Foreskin keratinocyte (primary cell): ENCODE measurements at places on chromosomes 6 and 20. TPM values are rescaled to one million over a fixed set of nuclear protein-coding genes. Genes with fewer than 3 reads are reported as not detected.

Gene ANGPT4
- not detected in 2 replicates for total RNA-seq

Gene TTK
- total RNA-seq = 31.7 and 38.8 TPM in 2 replicates

Gene IL20RA
- 1.2 and 1.7 TPM in 2 replicates for total RNA-seq

Gene SLC13A3
- total RNA-seq = 3.1 and 5.1 TPM in 2 replicates

DNA sequence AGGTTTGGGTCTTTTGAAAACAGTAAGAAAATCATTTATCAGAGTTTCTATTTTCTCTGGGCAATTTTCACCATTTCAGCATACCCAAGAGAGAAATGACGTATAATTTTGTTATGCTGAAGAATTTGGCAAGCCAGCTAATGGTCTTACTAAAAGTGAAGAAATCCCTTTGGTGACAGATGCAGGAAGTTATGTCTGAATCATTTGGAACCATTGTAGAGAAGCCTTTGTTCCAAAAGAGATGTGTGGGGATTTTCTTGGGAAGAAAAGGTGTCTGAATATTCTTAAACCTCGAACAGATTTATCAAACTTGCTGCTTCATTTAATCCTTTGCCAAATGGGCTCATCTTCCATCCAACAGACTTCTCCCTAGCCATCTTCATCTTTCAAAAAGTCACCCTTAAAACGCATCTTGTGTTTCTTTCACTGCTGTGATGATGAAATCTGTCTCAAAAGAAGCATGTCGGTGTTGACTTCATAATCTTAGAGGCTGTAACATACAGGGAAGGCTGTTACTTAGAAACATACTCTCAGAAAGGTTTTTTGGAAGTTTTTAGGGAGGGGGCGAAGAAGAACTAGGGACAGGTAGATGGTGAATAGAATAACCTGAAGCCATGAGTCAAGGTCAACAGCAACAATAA, 39.5 kb downstream of the CITED2 start:
- peak; percentile 85 for DNase-seq

Gene NOTCH4
- 0.31 and 0.32 TPM in 2 replicates for total RNA-seq

Gene TRIM31
- total RNA-seq = 0.04 TPM in 1 of 2 replicates, not detected in the other

Gene ADGRF5
- total RNA-seq = 0.03 TPM in 1 of 2 replicates, not detected in the other

GRCh38 chr6:2714111-2714895, 36.4 kb downstream of the MYLK4 start:
- DNase-seq = peak; percentile 66

GRCh38 chr6:3209114-3210023, 18.1 kb downstream of the TUBB2B start:
- peak; percentile 98 for DNase-seq

- peak; percentile 18 for DNase-seq
These were observed 41.9 kb downstream of the HBS1L start for GRCh38 chr6:135012764-135013163.

DNA sequence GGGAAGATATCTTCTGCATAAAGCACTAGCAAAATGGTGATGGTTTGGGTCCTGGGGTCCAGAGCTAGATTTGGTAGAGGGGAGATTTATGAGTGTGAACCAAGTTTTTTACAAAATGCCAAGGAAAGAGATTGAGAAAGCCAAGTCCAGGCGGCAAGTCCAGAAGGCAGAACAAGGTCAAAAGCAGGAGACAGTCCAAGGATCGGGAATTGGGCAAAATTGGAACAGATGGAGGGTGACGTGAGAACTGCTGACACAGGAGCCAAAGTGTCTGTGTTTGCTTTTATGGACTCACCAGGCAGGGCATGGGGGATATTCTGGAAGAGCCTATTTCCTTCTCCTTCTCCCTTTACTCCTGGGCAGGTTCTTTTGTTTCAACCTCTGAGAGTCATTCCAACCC, 4.1 kb downstream of the NHLRC1 start:
- DNase-seq = no peak

Gene GPX5
- total RNA-seq = not detected in 2 replicates

Gene PTCRA
- total RNA-seq = not detected in 2 replicates

Gene PSMB8
- 88.1 and 89.7 TPM in 2 replicates for total RNA-seq

Gene FAXC
- 11.7 and 14.2 TPM in 2 replicates for total RNA-seq

GRCh38 chr20:53070706-53071392, 98.7 kb downstream of the TSHZ2 start:
- peak; percentile 8 for DNase-seq

Gene TRIM10
- not detected in 2 replicates for total RNA-seq

GRCh38 chr6:82954937-82955577, 110.6 kb downstream of the UBE3D start:
- DNase-seq = peak; percentile 19

DNA sequence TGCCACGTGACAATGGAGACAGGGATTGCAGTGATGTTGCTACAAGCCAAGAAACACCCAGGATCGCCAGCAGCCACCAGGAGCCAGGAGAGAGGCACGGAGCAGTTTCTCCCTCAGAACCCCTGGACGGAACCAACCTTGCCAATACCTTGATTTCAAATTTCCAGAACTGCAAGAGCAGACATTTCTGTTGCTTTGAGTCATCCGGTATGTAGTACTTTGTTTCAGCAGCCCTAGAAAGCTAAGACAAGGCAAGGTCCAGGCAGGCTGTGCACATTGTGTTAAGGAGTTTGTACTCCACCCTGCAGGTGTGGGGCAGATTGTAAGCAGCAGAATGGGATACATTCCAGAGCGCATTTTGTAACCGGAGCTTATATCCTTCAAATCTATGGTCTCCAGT, 48.3 kb downstream of the TRERF1 start:
- peak; percentile 91 for DNase-seq

GRCh38 chr20:1654996-1655395, 2.6 kb downstream of the SIRPG start:
- no peak for DNase-seq

Gene FILIP1
- total RNA-seq = not detected in 2 replicates

- DNase-seq = no peak
These were observed 262.4 kb downstream of the SOX4 start for GRCh38 chr6:21855811-21856455.

GRCh38 chr6:109182578-109182977, 87.3 kb downstream of the CEP57L1 start:
- DNase-seq = no peak

GRCh38 chr20:25057234-25058050, 497 bp downstream of the ACSS1 start:
- DNase-seq = peak; percentile 39

Gene CNKSR3
- total RNA-seq = 2.4 and 3.2 TPM in 2 replicates

Gene TMEM217
- total RNA-seq = 0.63 and 0.78 TPM in 2 replicates

GRCh38 chr6:33217681-33218080, 9.4 kb downstream of the RING1 start:
- DNase-seq = no peak

- no peak for DNase-seq
These were observed 19.7 kb upstream of the SCRT2 start for GRCh38 chr20:695165-695866.

DNA sequence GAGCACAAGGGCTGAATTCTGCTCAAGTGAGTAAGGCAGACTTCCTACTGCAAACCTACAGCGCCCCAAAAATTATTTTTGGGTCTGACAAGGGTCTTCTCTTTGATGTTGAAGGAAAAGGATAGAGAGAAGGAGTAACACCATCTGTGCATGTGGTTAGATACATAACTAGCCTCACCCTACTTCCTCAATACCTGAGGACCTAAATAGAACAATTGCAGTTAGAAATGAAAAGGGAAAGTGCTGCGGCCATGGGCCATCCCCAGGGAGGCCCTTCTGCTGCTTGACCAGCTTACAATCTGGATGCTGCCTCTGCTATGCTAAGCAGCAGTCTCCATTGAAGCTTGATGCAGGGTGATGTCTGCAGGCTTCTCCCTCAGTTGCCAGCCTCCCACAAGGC, 63.2 kb upstream of the ARMH2 start:
- DNase-seq = no peak

Gene PDSS2
- 12.0 and 13.1 TPM in 2 replicates for total RNA-seq

Gene MAVS
- total RNA-seq = 20.4 and 22.0 TPM in 2 replicates

DNA sequence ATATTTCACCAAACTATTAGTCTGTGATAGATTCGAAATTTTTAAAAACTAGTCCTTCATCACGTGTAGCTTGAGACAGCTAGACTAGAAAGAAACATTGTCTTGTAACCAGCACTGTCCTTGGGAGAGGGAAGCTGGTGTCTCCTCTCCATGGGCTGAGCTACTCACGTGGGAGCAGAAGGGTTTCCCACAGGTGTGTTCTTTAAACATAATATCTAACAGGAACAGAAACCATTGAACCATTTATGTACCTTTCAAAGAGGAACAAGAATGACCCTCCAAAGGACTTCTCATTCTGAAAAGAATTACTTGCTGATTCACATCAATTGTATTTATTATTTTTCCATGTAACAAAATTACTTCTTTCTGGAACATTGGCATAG, 72.4 kb upstream of the SYNJ2 start:
- no peak for DNase-seq

GRCh38 chr20:53706008-53706465, 112.4 kb upstream of the ZNF217 start:
- no peak for DNase-seq

Gene ARMH2
- total RNA-seq = not detected in 2 replicates

DNA sequence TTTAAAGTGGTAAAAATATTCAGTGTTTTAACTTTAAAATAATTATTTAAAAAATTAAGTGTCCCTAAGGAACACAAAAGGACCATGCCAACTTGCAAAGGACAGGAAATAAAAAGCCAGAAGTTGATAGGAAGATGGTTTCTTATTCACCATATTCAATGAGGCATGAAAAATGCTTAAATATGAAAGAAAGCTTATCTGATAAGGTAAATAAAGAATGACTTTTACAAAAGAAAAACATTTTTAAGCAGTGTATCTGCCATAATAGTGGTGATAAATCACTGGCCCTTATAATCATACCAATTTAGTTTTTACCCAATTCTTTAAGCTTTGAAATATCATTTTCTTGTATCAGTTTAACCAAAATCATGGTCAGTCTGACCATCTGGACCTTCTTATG, 33.5 kb upstream of the POPDC3 start:
- no peak for DNase-seq

Gene POLR1H
- total RNA-seq = 46.7 and 48.0 TPM in 2 replicates

DNA sequence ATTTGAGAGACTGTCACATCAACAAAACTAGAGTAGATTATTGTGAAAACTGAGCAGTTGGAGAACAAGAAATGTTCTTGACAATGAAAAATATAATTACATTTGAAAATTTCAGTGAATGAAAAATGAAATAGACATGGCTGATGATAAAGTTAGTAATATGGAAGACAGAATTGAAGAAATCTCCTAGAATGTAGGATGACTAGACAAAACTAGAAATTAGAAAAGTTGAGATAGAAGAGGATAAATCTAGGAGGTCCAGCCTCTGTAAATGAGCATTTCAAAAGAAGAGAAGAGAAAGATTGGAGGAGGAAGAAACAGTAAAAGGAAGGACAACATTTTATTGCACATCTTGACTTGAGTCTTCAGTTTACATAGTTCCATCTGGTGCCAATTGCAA, 178.7 kb downstream of the NFATC2 start:
- no peak for DNase-seq

Gene B3GALT4
- total RNA-seq = 1.1 and 1.3 TPM in 2 replicates

- DNase-seq = no peak
These were observed 2.4 kb upstream of the MDGA1 start for GRCh38 chr6:37699887-37700619.
